ENCODE measurements at places on chromosomes 4 and X. TPM values are rescaled to one million over a fixed set of nuclear protein-coding genes. Genes with fewer than 3 reads are reported as not detected.

- no peak for DNase-seq
- H3K36me3 ChIP-seq, result no peaks in the 10 kb centered on the region
- no peak overlapping the region for H3K27ac ChIP-seq
- H3K4me3 ChIP-seq, result no peak overlapping the region
- no peaks in the 10 kb centered on the region for H3K27me3 ChIP-seq
- H3K4me1 ChIP-seq, result no peaks in the 10 kb centered on the region
Observed at GRCh38 chr4:12672303-12672702, 811.8 kb downstream of the RAB28 start.

GRCh38 chr4:122845066-122845465 is 18.4 kb downstream of the FGF2 start:
- no peak overlapping the region for H3K4me3 ChIP-seq
- no peak overlapping the region for H3K27ac ChIP-seq
- no peak for DNase-seq
- no peaks in the 10 kb centered on the region for H3K27me3 ChIP-seq
- H3K4me1 ChIP-seq, result no peaks in the 10 kb centered on the region

DNA sequence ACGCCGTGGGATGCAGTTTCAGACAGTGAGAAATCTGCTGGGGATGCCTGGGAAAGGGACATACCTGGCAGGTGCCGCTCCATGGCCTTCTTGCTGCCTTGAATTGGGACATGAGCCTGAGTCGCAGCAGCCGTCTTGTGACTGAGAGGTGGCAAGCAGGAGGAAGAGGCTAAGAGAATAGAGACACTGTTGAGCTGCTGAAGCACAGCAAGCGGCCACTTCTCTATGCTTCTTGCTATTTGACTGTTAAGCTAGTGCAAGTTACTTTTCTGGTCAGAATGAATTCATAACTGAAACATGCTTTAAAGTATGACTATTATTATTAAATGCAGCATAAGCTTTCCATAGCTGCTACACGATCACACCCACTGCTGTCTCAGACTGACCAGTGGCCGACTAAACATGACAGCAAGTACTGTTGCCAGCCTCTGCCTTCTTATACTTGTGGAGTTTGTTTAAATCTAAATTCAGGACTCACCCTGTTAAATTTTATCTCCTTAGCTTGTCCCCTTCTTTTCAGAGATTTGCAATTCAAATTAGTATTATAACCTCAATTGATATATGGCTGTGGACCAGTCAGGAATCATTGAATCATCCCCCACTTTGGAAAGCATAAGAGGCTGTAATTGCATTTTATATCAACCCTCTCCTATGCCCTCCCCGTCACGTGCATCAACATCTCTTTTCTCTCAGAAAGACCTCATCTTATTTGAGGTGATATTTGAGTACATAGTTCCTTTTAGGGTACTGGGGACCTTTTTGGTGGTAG is 24.8 kb upstream of the ACSL1 start:
- peaks cover 3% of the 10 kb centered on the region for H3K27me3 ChIP-seq
- H3K4me1 ChIP-seq, result peaks cover 4% of the 10 kb centered on the region
- no peaks in the 10 kb centered on the region for H3K36me3 ChIP-seq
- no peak for DNase-seq
- no peak overlapping the region for H3K4me3 ChIP-seq

DNA sequence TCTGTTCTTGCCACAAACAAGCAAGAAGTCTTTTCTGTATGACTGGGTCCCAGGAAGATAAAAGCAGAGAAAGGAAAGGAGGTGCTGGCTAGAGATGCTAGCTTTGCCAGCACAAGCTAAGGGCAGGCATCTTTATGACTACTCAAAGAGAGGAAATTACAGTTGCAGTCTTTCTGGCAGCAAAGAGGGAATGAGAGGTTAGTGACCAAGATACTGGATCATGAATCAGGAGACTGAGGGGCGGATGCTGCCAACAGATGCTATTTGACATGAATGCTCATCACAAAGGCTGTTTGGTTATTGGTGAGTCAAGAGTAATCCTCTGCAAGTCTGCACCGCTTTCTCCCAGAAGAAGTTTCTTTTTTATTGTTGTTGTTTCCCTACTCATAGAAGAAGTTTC is 5.5 kb upstream of the XIAP start:
- DNase-seq, result no peak
- H3K4me3 ChIP-seq, result no peak overlapping the region
- no peaks in the 10 kb centered on the region for H3K4me1 ChIP-seq
- no peaks in the 10 kb centered on the region for H3K27me3 ChIP-seq
- H3K36me3 ChIP-seq, result no peaks in the 10 kb centered on the region
- no peak overlapping the region for H3K27ac ChIP-seq

Gene SLC9A7
- 7.9 TPM for total RNA-seq

DNA sequence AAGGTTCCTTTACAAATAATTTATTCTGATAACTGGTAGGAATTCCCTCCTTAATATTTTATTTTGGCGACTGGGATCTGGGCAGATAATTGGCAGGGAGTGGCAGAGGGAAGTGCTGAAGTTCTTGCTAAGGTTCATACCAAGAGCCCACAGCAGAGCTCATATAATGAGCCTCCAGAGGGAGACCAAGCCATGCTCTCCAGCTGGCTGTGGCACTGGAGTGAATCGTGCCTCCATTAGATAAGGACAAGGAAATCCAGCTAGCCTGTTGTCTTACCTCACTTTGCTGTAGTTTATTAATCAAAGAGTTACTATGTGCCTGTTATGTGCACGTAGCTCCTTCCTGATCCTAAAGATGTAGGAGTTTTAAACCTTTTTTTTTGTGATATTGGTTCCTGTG is 1.3 kb downstream of the ASB12 start:
- H3K4me3 ChIP-seq, result no peak overlapping the region
- DNase-seq, result no peak
- H3K4me1 ChIP-seq, result no peaks in the 10 kb centered on the region
- H3K27me3 ChIP-seq, result no peaks in the 10 kb centered on the region
- H3K36me3 ChIP-seq, result no peaks in the 10 kb centered on the region
- H3K27ac ChIP-seq, result no peak overlapping the region

- no peak overlapping the region for H3K27ac ChIP-seq
- no peak overlapping the region for H3K4me3 ChIP-seq
- peaks cover 7% of the 10 kb centered on the region for H3K4me1 ChIP-seq
Observed at GRCh38 chr4:48575964-48576363, 85.9 kb downstream of the ZAR1 start.

Gene PAGE2
- not detected for total RNA-seq

DNA sequence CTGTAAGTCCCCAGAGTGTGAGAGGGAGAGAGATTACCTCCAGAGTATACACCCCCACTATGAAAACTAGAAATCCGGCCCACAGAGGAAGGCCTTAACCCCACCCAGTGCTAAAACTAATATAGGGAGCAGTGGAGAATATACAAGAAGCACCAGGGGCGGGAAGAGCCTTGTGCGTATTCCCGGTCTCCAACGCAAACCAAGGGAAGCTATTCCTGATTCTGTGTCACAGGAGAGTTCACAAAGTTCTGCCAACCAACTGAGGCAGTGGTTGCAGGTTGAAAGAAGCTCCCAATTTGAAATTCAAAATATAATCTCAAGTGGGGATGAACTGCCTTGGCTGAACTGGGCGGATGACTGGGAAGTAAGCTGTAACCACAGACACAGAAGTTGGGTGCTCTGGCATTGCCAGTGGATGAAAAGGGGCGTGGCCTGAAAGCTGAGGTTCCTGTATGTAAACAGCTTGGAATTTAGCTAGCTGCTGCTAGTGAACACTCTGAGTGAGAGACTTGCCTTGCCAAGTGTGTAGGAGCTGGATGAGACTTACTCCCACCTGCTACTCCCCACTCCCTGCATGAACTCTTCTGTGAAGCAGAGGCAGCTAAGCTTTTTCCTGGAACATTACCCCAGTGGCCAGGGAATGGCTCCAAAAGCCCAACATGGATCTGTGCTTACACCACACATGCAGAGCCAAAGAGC is 32.7 kb downstream of the ELF2 start:
- no peak overlapping the region for H3K4me3 ChIP-seq
- no peaks in the 10 kb centered on the region for H3K36me3 ChIP-seq
- no peaks in the 10 kb centered on the region for H3K27me3 ChIP-seq

GRCh38 chr4:77652237-77652897 is 46.7 kb downstream of the CXCL13 start:
- H3K36me3 ChIP-seq, result no peaks in the 10 kb centered on the region
- no peak for DNase-seq
- H3K4me1 ChIP-seq, result no peaks in the 10 kb centered on the region
- no peak overlapping the region for H3K27ac ChIP-seq
